H7 (cell line): ENCODE measurements at places on chromosomes 12 and 14. TPM values are rescaled to one million over a fixed set of nuclear protein-coding genes. Genes with fewer than 3 reads are reported as not detected.

Gene PTGER2
- 0.24 and 1.9 TPM in 2 replicates for total RNA-seq

Gene SPPL3
- total RNA-seq: 9.0 and 9.5 TPM in 2 replicates

Gene SLC39A5
- 0.48 TPM in 1 of 2 replicates, not detected in the other for total RNA-seq

Gene KIF5A
- total RNA-seq: 1.0 and 1.3 TPM in 2 replicates

Gene ACVRL1
- 0.07 and 0.33 TPM in 2 replicates for total RNA-seq

Gene TBX3
- total RNA-seq: 0.30 and 0.94 TPM in 2 replicates

Gene PIWIL1
- not detected in 2 replicates for total RNA-seq

Gene SLC7A8
- total RNA-seq: 66.7 and 79.1 TPM in 2 replicates

Gene TAS2R13
- total RNA-seq: 0.24 TPM in 1 of 2 replicates, not detected in the other

Gene TPPP2
- total RNA-seq: 0.15 TPM in 1 of 2 replicates, not detected in the other

Gene COQ10A
- total RNA-seq: 15.5 and 21.2 TPM in 2 replicates

Gene FZD10
- total RNA-seq: 14.1 and 20.2 TPM in 2 replicates

Gene PSME2
- total RNA-seq: 129 and 134 TPM in 2 replicates

Gene FSCB
- total RNA-seq: not detected in 2 replicates

Gene ST8SIA1
- total RNA-seq: 1.5 and 1.7 TPM in 2 replicates

Gene TMEM132D
- total RNA-seq: 13.0 and 15.3 TPM in 2 replicates

Gene NKX2-1
- total RNA-seq: 0.78 and 1.7 TPM in 2 replicates

Gene TAS2R20
- 0.26 and 0.38 TPM in 2 replicates for total RNA-seq

Gene ASB2
- total RNA-seq: 0.21 TPM in 1 of 2 replicates, not detected in the other

Gene CHGA
- total RNA-seq: 13.0 and 20.6 TPM in 2 replicates

Gene CACNA2D4
- 0.03 and 0.22 TPM in 2 replicates for total RNA-seq

Gene NYNRIN
- total RNA-seq: 3.6 and 6.1 TPM in 2 replicates

Gene CDCA3
- 85.6 and 115 TPM in 2 replicates for total RNA-seq

Gene RNASE1
- total RNA-seq: 72.7 and 124 TPM in 2 replicates

Gene TAS2R7
- not detected in 2 replicates for total RNA-seq

Gene RGS6
- 0.87 and 1.4 TPM in 2 replicates for total RNA-seq

Gene BICDL1
- 12.3 and 15.7 TPM in 2 replicates for total RNA-seq
